ENCODE measurements at places on chromosomes 5 and 9.

DNA sequence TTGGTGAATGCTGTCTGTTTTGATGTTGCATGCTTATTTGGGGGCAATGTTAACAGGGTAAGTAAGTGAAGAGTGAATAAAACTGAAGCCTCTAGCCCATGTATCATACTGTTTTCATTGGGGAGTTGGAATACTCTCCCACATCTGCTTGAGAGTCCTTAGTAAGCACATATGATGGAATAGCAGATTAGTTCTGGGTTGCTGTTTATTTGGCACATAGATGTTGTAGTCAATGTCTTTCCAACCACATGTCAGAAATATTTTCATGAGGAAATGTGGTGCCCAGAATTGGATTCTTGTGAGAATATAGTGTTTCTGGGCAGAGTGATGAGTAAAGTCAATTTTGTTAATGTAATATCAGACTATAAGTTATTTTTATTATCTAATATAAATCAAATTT lies 611.7 kb upstream of the FTMT start:
- no peak for DNase-seq

DNA sequence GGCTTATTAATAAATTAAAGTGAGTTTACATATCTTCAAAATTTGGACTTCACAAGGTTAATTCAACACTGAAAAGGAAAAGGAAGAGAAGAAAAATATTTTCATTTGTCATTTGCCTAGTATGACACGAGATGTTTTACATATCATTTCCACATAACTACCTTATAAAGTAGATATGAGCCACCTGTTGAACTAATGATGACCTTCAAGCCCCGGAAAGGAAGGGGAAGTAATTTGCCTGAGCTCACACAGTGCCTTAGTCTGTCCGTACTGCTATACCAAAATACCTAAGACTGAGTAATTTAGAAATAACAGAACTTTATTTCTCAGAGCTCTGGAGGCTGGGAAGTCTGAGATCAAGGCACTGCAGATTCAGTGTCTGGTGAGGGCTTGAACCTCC lies 17.9 kb downstream of the CMYA5 start:
- no peak for DNase-seq

GRCh38 chr5:65100911-65101631 lies 332.3 kb downstream of the CWC27 start:
- DNase-seq: peak; percentile 28

- no peak for DNase-seq
These were observed 72.1 kb upstream of the ATP10B start for GRCh38 chr5:160923936-160924710.

DNA sequence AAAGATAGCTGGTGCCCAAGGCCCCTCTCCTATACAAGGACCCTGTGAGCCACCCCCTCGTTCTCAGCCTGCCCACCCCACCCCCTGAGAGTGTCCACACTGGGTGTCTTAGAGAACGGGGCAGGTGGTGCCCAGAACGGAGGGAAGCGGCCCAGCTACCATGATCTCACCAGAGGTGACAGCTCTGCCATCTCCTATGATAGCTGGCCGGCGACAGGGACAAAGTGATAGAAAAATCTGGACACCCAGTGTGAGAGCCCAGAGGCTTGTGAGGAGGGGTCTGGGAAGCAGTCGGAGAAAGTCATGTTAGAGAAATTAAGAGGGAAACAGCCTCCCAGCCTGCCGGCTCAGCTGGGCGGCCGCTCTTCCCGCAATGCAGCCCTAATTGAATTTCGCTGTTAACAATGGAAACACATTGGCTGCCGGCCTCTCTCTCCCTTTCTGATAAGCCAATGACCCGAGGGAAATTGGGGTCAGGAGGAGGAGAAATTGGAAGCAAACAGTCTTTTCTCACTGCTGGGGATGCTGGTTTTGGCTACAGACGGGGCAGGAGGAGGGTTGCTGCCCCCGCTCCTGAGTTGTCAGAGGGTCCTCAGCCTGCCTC lies 32.3 kb downstream of the HK3 start:
- no peak for DNase-seq

DNA sequence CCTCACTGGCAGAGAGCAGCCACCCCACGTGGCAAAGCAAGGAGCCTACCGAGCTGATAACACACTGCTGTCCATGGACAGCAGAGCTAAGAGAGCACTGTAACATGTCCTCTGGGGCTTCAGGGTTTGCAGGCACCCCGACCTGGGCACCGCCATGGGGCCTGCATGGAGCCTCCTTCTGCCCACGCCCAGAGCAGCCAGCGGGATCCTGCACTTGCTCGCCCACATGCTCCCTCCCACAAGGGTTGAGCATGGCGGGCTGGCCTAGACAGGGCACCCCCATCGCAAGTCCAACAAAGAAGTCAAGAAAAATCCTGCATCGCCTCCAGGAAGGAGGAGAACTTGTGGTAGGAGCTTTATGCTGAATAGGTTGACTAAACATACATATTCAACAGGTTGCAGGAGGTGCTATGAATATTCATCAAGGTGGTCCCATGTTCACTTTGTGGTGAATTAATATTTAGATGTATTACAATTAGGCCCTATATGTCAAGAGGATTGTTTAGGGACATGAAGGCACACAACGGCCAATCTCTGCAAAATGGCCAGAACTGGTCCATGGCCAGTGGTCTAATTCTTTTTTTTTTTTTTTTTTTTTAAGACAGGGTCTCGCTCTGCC lies 3.8 kb upstream of the MIGA2 start:
- no peak for DNase-seq

DNA sequence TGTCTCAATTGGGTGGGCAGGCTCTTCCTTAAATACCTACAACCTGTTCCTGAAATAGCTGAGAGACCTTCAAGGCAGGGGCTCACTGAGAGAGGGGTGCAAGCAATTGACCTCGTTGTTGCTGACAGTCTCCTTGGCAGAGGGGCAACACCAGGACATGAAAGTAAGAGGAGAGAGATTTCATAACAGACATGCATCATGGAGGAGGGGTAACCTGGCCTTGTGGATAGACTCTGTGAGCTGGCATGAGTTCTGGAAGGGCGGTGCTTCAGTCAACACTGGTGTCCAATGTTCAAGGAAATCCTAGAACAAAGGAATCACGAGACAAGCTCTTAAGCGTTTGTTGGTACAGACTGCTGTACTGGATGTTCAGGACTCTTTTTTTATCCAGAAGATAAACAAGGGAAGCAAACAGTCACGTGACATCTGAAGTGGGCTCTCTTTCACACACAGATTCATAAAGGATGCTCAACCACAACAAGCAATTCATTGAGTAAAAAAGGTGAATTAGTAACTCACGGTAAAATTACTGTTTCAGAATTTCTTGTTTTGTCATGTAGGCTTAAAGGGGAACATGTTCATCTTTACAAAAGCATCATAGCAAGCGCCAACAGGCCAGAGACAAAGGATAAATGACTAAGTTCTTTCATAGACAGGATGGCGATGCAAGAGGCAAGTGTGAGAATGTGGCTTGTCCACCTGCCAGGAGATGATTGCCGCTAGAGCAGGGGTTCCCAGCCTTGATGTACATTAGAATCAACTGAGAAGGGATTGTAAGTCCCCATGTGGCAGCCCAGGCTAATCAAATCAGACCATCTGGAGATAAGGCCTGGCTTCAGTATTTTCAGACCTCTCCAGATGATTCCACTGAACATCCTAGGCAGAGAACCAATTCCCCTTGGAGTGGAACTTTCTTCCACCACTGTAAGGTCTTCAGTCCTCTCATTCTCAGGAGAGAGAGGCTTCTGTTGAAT lies 20.7 kb downstream of the ANKRA2 start:
- DNase-seq: no peak

DNA sequence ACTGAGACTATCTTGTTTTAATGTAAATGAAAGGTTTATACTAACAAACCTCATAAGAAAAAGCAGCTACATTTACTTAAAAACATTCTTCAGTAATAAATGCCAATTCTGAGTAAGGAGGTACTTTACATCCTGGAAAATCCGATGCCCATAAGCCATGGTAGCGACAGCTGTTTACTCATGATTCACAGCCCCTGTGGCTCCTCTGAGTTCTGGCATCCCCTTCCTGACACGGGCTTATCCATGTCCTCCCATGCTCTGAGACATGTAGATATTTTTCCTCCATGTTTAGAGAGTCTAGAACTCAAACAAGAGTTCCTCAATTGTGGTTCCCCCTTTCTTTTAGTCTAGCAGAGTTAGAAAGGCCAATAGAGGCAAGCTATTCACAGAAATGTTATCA lies 63.1 kb upstream of the DEPDC1B start:
- no peak for DNase-seq

DNA sequence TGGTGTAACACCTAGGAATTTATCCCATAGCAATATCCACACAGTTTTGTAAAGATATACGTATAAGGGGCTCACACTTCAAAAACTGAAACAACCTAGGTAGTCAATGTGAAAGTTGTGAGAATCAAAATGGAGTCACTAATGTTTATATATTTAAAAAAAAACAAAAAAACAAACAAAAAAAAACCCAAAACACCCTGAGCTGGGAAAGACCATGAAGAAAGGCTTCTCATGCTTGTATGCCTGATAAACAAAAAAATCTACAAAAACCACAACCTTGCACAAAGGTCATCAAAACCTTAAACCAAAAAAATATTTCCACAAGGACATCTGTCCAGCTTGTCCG lies 35.4 kb downstream of the AFF4 start:
- DNase-seq: no peak

DNA sequence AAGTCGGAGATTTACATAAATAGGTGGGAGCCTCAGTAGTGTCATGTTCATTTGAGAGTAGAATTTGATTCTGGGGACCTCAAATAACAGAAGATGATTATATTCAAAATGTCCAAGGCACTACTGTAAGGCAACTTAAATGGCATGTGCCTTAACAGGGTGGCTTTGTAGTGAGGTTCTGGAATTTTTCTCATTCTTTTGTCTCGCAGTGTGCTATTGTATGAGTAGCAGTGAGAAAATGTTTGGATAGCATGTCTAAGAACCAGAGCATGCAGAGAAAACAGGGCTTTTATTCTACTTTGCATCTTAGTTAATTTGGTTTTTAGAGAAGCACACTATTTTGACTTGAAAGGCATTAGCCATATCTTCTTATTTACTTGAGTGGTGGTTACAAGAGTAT lies 25.0 kb downstream of the MAST4 start:
- DNase-seq: no peak

DNA sequence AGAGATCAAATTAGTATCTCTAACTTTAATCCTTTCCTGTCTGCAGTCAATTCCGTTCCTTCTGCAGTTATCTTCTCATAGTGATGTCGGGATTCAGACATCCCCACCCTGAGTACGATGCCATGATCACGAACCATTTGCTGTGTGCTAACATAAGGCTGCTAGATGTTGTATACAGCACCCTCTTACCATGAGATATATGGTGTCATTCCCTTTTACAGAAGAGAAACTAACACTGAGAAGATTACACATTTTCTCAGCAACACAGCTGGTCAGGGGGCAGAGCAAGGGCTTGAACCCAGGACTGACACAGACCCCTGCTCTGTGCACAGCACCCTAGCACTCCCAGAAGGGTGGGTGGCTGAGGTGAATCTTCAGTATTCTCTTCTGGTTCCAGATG lies 46.9 kb upstream of the HSD17B4 start:
- DNase-seq: no peak

- no peak for DNase-seq
These were observed 966.3 kb upstream of the C9orf72 start for GRCh38 chr9:28539434-28540070.

GRCh38 chr9:5364294-5365024 lies 24.8 kb upstream of the RLN1 start:
- DNase-seq: no peak

DNA sequence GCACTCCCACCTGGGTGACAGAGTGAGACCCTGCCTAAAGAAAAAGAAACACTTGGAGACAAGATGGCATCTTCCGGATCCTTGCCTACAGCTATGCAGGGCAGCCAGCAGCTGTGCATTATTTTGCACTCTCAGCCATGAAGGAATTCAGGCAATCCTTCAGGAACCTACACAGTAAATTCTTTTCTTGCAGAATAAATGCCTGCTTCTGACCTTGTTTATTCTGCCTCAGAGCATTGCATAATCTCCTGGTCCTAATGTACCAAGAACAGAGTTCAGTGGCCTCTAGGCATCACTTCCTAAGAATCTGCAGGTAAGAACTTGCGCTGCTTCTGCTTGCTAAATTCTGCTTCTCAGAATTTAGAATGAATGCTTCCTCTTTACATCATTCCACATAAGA lies 16.8 kb downstream of the GLDC start:
- DNase-seq: no peak

GRCh38 chr5:95670568-95670967 lies 12.2 kb downstream of the SPATA9 start:
- DNase-seq: no peak

DNA sequence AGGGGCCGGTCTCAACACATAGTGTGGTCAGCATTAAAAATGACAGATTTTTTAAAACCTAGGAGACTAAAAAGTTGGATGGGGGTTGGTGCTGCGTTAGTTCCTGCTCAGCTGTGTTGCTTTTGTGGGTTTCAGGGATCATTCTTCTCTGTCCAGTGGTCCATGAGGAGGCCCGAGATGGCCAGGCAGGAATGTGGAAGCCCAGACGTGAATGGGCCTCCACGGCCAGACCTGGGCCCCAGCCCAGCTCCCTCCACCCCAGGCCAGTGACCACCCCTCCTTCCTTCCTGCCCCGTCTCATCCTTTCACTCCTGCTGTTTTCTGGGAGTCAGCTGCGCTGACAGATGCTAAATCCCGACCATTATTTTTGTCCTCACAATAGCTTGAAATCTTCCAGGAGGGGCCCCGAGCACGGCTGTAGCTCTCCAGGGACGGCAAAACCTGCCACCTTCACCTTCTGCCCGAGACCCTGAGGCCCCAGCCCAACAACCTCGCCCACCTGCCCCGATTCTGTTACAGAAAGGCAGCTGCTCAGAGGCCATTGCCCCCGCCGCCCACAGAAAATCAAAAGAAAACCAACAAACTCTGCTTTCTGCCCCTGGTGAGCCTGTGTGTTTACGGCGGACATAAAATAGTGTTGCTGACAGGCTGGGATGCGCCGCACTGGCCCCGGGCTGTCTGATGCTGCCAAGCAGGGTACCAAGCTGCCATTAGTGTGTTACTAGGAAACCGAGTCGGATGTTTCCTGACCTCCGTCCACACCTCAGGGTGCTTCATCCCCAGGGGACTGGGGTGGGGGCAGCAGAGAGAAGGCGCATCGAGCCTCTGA lies 83.7 kb upstream of the SARDH start:
- no peak for DNase-seq

GRCh38 chr9:22129133-22129532 lies 120.0 kb upstream of the CDKN2B start:
- no peak for DNase-seq

GRCh38 chr5:169691471-169691870 lies 54.4 kb downstream of the DOCK2 start:
- no peak for DNase-seq
